Right ventricle myocardium superior (tissue), 1 donor: ENCODE measurements at places on chromosomes 3 and 15.

DNA sequence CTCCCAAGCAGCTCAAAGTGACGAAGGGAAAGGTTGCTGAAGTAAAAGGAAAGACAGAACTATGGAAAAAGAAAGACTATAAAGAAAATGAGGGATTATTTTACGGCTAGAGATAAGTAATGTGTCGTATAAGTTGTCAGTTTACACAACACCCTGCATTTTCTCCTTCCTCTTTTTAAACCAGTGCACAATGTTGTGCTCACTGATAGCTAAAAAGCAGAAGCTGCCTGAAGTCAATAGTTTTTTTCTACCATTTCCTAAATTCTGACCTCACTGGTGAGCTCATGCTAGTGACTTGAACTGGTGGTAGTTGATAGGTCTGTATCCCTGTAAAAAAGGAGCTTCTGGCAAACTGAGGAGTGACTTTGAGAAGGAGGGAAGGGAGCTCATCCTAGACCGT is 368.6 kb upstream of the GBE1 start:
- DNase-seq: no peak

GRCh38 chr15:48315041-48315440 is 16.2 kb upstream of the DUT start:
- no peak for DNase-seq

DNA sequence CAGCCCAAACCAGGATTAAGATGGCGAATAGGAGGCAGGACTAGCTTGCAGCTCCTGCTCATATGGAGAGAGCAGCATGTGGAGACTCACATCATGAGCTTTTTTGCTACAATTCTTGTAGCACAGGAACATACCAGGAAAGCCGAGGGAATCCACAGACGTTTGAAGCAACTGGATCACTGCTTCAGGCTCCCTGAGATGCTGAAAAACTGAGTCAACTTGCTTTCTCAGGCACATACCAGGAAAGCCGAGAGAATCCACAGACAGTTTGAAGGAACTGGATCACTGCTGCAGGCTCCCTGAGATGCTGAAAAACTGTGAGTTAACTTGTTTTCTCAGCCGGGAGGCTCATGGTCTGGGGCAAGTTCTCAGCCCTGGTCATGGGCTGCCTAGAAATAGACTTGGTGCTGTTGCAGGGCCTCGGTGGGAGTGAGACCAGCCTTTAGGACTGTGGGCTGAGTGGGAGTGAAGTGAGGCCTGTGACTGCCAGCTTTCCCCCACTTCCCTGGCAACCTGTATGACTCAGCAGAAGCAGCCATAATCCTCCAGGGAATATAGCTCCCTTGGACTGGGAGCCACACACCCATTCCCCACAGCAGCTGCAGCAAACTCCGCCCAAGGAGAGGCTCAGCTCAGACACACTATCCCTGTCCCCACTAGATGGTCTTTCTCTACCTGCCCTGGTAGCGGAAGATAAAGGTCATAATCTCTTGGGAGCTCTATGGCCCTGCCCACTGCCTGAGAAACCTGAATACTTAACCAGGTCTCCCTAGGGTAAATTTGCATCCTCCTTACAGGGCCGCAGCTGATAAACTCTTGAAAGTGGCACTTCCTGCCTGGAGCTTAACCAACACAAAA is 51.9 kb upstream of the PFN2 start:
- no peak for DNase-seq

DNA sequence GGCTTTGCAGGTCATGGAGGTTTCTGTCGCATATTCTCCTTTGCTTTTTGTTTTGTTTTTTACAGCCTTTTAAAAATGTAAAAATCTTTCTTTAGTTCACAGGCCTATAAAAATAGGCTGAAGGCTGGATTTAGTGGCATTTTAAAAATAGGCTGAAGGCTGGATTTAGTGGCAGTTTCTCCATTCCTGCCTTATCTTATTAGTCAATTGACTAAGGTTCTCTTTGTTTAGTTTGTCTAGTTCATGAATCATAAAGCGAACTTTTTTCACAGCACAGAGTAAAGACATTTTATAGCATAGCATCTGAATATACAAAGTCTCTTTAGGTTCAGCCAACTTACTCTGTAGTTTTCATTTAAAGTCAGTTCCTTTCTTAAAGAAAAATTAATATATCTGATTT is 31.4 kb downstream of the AP4E1 start:
- no peak for DNase-seq
